ENCODE measurements at places on chromosomes 3 and 15.

GRCh38 chr3:151044706-151045105 lies 40.8 kb upstream of the MED12L start:
- DNase-seq = no peak

DNA sequence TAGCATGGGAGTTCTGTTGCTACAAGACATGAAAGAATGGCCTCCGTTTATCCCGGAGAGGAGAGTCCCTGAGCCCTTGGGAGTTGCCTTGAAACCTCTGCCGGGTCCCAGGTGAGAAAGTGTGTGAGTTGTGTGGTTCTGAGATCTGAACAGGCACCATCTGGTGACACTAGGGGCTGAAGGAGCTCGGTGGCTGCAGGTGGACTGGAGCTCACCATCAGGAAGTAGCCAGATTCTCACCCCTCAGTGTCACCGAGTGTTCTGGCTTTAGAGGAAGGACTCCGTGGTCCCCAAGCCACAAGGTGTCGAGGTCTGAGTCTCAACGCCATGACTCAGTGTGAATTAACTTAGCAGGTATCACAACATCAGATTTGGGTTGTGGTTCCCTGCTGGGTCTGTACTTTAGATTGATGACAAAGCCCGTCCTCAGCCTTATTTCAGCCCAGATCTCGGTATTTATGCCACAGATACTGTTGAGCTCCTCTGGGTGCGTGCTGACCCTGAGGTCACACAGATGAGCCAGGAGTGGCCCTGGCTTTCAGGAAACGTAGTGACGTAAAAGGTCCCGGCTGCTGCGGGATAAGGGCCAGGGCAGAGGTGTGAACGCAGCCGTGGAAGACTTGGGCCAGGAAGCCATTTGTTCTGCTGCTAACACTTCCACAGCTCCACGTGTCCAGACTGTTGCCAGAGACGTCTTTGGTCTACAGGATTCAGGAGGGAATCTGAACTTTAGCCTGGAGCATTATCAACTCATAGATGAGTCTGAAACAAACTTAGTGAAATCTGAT lies 54.4 kb downstream of the PGPEP1L start:
- no peak for DNase-seq

DNA sequence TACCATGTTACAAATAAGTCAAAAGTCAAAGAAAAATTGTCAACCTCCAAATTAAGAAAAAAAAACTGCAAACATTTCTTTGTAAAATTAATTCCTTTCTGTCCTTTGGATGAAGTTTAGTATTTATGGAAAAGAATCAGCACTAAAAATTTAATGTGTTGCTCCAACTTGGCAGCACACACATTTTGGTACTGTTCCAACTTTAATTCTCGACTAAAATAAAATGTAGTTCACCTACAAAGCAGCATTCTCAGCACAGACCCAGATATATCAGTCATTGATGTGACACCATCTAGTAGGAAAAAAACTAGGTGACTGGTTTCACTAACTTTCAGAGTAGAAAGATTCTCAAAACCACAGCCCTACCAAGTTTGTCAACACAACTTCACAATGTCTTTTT lies 131.7 kb upstream of the ROBO2 start:
- DNase-seq = no peak

- DNase-seq = peak; percentile 45
Observed at GRCh38 chr3:187669675-187670504, at the start of gene SST. SST (minus strand) TSS chr3:187670394; CDS start chr3:187670291, 103 bp downstream.

All from ACHN (cell line).